ENCODE measurements at places on chromosomes 1 and 21. TPM values are rescaled to one million over a fixed set of nuclear protein-coding genes. Genes with fewer than 3 reads are reported as not detected.

- DNase-seq, result peak; percentile 91
These were observed 39.7 kb downstream of the PALMD start for GRCh38 chr1:99685516-99686180.

DNA sequence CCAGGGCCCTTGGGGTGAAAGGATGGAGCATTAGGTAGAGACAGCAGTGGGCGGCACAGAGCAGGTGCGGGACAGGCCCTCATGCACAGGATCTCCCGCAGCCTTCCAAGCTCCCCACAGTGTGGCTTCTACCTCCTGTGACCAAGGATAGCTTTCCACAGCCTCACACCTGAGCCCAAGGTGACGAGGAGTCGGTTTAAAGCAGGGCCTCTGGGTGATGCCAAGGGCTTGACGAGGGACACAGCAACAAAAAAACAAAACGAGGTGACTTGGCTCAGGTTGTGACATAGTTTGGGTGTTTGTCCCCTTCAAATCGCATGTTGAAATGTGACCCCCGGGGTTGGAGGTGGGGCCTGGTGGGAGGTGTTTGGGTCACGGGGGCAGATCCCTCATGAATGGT is 15.3 kb downstream of the RSPH1 start:
- no peak for DNase-seq

GRCh38 chr1:46524843-46525242 is 26.6 kb downstream of the KNCN start:
- no peak for DNase-seq

- no peak for DNase-seq
These were observed 11.2 kb downstream of the C4BPA start for GRCh38 chr1:207115269-207115668.

GRCh38 chr21:43866659-43867331 is 1.8 kb downstream of the AGPAT3 start:
- no peak for DNase-seq

DNA sequence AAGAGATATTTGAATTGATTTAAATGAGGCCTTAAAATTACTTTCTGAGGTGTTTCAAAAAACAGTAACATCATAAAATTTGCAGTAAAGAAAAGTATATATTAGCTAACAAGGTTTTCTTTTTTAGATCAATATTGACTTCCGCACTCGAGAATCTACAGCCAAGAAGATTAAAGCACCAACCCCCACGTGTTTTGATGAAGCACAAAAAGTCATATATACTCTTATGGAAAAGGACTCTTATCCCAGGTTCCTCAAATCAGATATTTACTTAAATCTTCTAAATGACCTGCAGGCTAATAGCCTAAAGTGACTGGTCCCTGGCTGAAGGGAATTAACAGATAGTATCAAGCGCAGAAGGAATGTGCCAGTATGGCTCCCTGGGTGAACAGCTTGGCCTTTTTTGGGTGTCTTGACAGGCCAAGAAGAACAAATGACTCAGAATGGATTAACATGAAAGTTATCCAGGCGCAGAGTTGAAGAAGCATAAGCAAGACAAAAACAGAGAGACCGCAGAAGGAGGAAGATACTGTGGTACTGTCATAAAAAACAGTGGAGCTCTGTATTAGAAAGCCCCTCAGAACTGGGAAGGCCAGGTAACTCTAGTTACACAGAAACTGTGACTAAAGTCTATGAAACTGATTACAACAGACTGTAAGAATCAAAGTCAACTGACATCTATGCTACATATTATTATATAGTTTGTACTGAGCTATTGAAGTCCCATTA is 3.6 kb downstream of the RGS1 start:
- DNase-seq, result peak; percentile 28

DNA sequence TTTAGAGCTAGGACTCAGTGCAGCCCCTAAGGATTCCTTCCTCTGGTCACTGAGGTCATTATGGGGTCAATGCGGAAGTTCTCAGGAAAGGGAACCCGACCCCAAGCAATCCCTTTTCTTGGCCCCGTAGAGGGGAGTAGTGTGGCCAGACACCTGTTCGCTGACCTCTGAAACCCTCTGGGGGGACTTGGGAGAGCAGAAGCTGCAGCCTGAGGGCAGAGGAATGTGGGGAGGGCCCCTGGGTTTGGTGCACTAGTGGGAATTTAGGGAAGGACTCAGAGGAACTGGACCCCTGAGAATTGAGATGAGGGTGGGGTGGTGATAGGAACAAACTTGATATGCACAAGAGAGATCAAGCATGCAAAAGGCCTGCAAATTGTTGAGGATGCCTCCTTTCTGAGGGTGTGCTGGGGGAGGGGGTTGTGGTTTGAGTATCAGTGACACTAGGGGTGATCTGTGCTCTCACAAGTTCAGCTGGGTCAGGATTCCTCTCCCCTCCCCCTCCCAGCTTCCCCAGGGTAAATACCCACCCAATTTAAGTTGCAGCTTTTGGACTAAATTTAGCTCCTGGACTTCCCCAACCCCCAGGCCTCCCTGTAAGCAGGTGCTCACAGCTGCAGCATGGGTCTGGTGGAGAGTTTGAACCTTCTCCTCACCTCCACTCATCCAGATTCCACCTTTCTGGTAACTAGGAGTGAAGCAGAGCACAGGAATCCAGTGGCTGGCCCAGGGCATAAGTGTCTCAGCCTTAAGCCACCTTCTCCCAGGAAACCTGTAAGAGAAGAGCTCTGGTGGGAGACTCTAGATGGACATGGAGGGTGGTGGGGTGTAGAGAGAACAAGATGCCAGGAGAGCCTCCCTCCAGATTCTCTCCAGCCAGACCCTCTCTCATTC is 13.5 kb downstream of the ADAMTSL4 start:
- no peak for DNase-seq

DNA sequence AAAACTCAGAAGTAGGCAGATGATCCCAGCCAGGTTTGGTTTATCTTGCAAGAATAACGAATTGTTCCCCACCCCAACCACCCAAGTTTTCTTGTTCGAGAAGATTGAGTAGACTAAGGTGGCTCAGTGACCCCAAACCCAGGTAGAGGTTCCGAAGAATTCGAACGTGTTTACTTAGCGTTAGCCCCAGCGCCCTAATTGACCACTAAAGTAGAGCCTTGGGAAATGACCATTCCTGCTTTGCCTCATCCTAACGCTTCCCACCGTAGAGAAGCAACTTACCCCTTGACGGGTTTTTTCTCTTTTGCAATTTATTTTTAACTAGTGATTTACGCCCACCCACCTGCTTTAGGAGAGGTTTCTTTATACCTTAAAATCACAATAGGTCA is 870 bp downstream of the FBXO28 start:
- DNase-seq, result no peak

DNA sequence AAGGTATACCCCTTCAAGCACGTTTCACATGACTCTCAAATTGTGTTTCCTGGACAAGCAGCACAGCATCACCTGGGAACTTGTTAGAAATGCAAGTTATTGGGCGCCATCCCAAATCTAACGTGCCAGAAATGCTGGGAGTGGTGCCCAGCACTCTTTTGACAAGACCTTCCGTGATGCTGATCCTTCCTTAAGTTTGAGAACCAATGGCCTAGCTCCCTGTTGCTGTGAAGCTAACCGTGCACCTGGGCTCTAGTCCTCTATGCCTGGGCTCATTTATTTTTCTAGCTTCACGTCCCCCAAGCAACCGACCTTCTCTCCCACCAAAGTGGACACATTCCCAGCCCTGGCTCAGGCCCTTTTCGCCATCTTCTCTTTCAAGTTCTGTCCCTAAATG is 4.3 kb downstream of the BEST4 start:
- DNase-seq, result no peak

- DNase-seq, result peak; percentile 20
These were observed 98.6 kb upstream of the LPGAT1 start for GRCh38 chr1:211928993-211929637.

DNA sequence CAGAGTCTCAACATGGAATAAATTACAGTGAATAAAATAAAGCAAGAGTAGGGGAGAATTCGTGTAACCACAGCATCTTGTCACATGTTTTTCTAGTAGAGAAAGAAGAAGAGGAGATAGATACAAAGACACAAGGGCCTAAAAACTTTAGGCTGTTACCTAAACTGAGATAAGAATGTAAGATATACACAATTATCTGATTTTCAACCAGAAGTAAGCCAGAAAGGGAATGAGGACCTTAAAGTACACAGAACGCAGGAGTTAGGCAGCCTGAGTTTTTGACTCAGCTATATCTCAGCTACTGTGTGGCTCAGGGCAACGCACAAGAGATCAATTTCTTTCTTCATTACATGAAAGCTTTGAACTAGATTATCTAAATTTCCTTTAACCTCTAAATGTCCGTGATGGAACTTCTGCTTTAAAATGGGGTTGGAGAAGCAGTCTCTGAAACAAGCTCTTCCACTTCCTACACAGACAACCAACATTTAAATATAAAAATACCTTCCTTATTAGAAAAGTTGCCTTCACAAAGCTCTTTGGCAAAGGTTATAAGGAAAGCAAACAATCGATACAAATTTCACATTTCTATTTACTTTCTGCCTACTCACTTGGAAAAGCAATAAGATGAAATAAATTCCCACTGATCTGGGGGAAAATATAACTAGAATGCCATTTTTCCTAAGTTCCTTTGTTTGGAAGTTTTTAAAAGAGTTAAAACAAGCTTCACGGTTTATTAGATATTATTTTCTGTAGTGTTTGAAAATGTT is 5.2 kb upstream of the RGS13 start:
- no peak for DNase-seq

- DNase-seq, result peak; percentile 79
These were observed 252.0 kb downstream of the KCTD3 start for GRCh38 chr1:215819114-215819513.

GRCh38 chr1:118264343-118264742 is 79.3 kb upstream of the SPAG17 start:
- DNase-seq, result no peak

- no peak for DNase-seq
These were observed 9.0 kb upstream of the SRM start for GRCh38 chr1:11068600-11069473.

DNA sequence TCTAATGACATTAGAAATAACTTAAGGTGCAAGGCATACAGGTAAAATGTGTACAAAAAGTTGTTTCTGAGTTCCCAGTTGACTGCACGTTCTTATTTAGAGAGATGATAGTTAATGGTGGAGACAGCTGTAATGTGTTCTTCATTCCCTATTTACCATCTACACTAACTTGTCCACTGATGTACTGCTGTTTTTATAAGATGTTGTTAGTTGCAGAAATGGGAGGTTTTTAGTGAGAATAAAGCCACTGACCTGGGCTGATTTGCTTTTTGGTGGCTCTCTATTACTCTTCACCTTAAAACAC is 122.9 kb upstream of the LYPLAL1 start:
- no peak for DNase-seq

GRCh38 chr1:115764541-115764940 is 4.0 kb downstream of the CASQ2 start:
- peak; percentile 18 for DNase-seq

Gene RIMKLA
- not detected for total RNA-seq

Gene BEND5
- total RNA-seq, result 1.1 TPM

Gene PROK1
- total RNA-seq, result not detected

Gene TMEM81
- 1.8 TPM for total RNA-seq

Data from IMR-90 (cell line).